ENCODE measurements at places on chromosomes 7 and 10. TPM values are rescaled to one million over a fixed set of nuclear protein-coding genes. Genes with fewer than 3 reads are reported as not detected.

DNA sequence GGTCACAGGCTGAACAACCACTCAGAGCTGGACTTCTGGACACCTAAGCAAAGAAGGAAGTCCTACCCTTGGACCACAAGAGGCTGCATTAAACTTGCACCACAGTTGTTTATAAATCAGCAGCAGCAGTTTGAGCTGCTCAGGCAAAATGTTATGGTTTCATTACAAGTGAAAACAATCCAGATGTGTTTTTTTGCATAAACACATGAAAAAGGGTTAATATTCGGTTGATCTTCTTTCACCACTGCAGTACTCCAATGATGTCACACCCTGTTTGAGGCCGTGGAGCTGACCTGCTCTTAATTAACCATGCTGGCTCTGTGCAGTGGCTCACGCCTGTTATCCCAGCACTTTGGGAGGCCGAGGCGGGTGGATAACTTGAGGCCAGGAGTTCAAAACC, 490.8 kb upstream of the CELF2 start:
- no peaks in the 10 kb centered on the region for H3K36me3 ChIP-seq
- H3K27me3 ChIP-seq, result no peaks in the 10 kb centered on the region
- H3K4me3 ChIP-seq, result no peak overlapping the region
- no peak overlapping the region for H3K27ac ChIP-seq

Gene POLR2J2
- total RNA-seq, result 21.5 TPM

- DNase-seq, result no peak
- H3K4me3 ChIP-seq, result no peak overlapping the region
- H3K27ac ChIP-seq, result no peak overlapping the region
- H3K4me1 ChIP-seq, result peaks cover 17% of the 10 kb centered on the region
- no peaks in the 10 kb centered on the region for H3K36me3 ChIP-seq
- H3K27me3 ChIP-seq, result peaks cover 2% of the 10 kb centered on the region
Observed at GRCh38 chr10:30818010-30818660, 188.6 kb upstream of the LYZL2 start.

Gene TEX36
- total RNA-seq, result not detected

Gene MGAM2
- not detected for total RNA-seq

Measured in activated T-helper 1 cell treated with anti-CD3 and anti-CD28 coated beads, Interleukin-12 subunit alpha, Interleukin-12 subunit beta, Interleukin-2, Interleukin-4 antibody, amounts not matched to agents 30 ng/mL and 10 ng/mL and 1 ng/mL, durations not matched to agents 14 hours and 24 hours and 36 hours (primary cell).